ENCODE measurements at places on chromosomes 12 and 14.

- DNase-seq = no peak
Measured at GRCh38 chr14:103748534-103748857, 32.9 kb downstream of the ZFYVE21 start.

DNA sequence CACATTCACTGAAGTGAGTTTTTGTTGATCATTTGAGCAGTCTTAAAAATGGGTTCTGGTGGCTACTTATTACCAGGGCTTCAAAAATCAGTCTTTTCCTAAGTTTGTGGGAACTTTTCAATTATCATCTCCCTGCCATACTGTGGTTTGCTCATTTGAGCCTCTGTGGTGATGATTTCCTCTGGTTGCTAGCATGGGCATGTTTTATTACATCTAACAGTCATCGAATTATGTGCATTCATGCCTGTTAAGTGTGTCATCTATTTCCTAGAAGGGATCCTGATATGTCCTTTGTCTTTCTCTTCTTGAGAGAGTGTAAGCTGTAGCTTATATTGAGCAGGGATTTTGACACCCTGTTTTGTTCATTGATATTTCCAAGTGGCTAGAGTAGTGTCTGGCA is 116.8 kb downstream of the WIF1 start:
- DNase-seq = no peak

DNA sequence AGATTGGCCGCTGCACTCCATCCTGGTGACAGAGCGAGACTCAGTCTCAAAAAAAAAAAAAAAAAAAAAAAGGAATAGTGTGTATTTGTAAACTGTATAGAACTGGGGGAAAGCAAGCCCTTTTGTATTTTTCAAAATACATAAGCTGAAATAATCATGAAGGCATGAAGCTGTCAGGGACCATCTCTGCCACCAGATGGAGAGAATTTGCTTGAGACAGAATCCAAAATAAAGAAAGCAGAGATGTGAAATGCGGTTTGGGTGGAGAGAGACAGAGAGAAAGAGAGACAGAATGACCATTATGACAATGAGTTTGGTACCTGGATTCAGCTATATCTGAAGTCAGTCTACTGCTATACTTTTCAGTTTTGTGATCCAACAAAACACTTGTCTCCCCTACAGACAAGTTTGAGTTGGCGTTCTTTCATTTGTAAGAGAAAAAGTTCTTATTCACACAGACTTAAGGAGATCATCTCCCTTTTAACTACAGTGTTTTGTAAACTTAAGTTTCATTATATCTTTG is 155.7 kb upstream of the LRIG3 start:
- no peak for DNase-seq

- DNase-seq = no peak
Measured at GRCh38 chr12:108793756-108794441, 62.6 kb upstream of the CORO1C start.

- no peak for DNase-seq
Measured at GRCh38 chr14:61429316-61429715, 107.9 kb downstream of the PRKCH start.

- DNase-seq = no peak
Measured at GRCh38 chr14:75523771-75524171, 1.5 kb downstream of the BATF start.

DNA sequence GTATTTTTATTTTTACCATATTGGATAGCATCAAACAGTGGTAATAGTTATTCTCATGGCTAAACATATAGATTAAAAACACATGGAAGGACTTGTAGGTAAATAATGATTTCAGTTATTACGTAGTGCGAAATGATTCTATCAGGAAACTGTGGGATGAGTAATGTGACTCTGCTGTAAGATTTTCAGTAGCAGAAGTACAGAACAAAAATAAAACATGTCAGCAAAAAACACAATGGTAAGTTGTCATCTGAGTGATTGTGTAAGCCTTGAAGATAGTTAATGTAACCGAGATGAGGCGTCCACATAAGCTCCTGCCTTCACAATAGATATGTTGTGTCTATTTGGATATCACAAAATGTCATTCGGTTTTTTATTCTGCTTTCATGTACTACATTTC is 99.8 kb downstream of the BORCS5 start:
- no peak for DNase-seq

DNA sequence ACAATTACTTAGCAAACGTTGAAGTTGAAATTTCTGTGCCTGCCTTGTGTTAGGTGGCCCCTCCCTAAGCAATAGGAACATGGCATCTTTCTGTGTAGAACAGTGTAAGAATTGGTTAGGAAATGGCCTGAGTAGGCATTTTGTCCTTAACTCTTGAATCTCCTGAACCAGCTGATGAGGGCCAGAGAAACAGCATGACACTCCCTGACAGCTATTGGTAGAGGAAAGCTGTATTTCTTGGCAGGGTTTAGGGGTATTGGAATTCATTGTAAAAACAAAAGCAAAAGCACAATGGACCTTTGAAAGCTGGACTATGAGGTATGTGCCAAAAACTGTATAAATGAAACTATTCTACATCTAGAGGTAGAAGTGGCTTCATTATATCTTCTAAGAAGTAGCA is 40.6 kb upstream of the LRTM2 start:
- DNase-seq = no peak

DNA sequence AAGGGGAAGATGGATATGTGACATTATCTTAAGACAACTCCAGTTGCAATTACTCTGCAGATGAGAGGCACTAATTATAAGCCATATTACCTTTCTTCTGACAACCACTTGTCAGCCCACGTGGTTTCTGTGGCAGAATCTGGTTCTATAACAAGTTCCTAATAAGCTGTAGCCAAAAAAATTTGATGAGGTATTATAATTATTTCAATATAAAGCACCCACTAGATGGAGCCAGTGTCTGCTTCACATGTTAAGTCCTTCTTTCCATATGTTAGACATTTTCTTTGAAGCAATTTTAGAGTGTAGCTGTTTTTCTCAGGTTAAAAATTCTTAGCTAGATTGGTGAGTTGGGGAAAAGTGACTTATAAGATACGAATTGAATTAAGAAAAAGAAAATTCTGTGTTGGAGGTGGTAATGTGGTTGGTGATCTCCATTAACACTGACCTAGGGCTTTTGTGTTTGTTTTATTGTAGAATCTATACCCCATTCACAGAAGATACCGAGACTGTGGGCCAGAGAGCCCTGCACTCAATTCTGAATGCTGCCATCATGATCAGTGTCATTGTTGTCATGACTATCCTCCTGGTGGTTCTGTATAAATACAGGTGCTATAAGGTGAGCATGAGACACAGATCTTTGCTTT is 36.9 kb downstream of the PSEN1 start:
- DNase-seq = no peak

DNA sequence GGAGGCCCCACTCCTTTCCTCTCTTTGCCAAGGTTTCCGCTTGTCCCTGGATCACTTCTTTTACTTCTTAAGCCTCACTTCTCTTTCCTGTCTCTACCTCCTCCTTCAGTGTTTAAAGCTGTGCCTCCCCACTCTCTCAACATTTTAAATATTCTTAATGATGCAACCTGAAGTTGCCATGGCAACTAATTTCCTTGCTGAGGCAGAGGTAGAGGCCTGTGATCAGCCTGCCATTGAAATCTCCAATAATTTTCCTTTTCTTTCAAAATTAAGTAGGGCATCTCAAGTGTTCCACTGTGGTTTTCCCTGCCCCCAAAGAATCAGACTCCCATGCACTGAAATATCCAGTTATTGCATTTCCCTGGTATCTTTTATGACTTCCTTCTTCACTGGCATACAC is 108.6 kb upstream of the VRK1 start:
- DNase-seq = no peak

DNA sequence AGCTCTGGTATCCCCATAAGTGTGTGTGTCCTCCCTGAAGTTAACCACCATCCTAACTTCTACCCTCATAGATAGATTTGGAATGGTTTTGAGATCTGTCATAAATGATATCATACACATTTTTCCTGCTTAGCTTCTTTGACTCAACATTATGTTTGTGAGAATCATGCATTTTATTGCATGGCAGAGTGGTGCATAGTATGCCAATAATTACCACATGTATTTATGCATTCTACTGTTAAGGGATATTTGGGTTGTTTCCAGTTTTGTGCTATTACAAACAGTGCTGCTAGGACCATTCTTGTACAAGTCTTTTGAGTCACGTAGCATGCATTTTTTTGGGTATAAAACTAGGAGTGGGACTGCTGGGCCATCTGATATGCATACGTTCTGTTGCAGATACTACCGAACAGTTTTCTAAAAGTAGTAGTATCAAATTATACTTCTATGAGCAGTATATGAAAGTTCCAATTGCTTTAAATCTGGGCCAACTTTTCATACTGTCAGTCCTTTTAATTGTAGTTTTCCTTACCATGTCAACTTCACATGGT is 13.4 kb downstream of the GRIP1 start:
- DNase-seq = no peak

DNA sequence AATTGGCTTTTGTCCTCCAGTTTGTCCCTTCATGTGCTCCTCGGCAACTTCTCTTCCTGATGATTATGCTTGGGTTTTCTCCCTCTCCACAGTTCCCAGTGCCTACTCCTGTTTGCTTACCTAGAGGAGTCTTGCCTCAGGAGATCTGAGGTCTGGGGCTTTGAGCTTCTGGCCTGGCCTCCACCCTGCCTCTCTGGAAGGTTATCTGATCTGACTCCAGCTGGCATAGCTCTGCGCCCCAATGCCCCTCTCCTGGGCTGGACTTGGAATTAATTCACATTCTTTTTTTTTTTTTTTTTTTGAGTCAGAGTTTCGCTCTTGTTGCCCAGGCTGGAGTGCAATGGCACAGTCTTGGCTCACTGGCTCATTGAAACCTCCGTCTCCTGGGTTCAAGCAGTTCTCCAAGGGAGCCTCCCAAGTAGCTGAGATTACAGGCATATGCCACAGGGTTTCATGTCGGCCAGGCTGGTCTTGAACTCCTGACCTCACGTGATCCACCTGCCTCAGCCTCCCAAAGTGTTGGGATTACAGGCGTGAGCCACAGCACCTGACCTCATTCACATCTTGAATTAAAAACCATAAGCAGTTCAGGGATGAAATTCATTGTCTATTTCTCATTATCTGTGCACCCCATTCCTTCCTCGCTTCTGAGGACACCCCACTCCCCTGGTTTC is 33.5 kb downstream of the CFL2 start:
- DNase-seq = no peak

DNA sequence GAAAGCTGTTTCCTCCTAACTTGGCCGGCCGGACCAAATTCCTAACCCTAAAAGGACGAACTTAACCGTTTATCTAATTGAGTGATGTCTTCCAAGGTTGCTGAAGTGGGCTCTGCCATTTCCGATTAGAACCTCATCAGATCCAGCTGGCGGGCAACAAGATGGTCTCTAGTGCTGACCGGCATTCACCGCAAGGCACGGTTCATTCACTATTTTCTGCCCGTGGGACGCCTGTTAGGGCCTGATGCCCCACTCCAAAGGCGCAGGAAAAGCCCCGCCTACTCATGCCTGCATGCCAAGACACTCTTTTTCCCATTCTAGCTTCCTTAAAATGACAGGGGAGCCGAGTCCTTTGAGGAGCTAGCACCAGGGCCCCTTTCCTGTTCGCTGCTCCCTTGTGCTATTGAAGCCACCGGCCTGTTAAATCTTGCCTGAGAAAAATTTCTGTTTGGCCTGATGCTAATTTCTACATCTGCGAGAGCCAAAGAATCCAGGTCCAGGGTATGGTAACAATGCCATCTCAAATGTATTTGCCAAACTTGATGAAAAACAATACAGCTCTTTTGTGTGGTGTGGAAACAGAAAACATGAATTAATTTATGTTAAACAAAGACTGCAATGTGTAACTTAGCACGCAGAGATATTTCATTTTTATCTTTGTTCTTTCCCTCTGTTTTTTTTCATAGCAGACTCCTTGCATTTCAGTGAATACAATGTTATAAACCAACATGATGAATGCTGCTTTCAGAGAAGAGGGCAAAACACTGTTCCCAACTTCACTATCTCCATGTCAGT is 1071.2 kb upstream of the USP15 start:
- DNase-seq = no peak

GRCh38 chr12:4653691-4654090 is 4.8 kb downstream of the NDUFA9 start:
- no peak for DNase-seq

DNA sequence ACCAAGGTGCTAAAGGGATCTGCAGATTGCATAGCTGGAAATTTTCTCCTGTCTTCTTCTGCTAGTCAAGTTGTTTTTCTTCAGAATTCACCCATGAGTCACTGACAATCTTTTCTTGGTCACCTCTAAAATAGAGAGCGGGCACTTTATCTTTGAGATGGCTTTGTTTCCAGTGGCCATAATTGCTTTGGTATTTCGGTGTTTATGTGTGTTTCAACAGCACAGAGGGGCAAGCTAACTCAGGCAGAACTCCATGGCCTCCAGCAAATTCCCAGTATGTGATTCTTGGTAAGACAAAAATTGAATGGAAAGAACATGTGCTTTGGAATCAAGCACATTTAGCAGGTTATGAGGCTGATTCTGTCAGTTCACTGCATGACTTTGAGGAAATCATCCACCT is 656.8 kb downstream of the VRK1 start:
- DNase-seq = no peak

GRCh38 chr14:100573757-100574641 is 13.2 kb downstream of the BEGAIN start:
- no peak for DNase-seq

Data from T-helper 17 cell (primary cell).